Cerebellar nuclear complex (tissue), 1 donor: ENCODE measurements at places on chromosomes 4 and X.

- no peak for DNase-seq
Observed at GRCh38 chr4:110460074-110460746, 15.7 kb upstream of the ENPEP start.

GRCh38 chr4:8821151-8821950 lies 50.3 kb downstream of the HMX1 start:
- DNase-seq = no peak

DNA sequence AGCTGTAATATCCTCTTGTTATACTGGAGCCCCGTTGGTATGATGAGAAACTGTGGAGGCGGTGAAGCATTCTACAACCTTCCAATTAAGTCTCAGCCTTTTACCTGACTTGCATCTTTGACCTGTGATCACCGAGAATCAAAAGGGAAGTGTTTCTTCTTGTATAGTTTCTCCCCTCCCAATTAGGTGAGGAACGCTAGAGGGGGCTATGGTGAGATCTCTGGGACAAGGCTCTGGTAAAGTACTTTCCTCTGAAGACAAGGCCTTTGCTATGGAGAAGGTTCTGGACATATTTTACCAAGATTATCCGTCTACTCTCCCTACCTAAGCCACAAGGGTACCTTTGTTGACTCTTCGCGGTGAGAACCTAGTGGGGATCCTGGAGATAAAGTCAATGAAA lies 111.3 kb downstream of the CBLL2 start:
- DNase-seq = no peak

DNA sequence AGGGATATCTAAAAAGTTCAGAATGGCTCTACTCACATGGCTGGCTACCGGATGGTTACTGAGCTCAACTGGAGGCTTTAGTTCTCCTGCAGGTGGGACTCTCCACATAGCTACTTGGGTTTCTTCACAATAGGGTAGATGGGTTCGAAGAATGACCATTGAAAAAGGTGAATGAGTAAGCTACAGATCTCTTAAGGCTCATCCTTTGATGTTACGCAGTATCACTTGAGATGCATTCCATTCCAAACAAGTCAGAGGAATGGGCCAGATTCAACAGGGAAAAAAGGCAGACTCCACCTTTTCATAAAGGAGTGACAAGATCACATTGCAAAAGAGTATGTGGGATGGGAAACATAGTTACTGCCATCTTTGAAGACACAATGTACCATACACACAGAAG lies 52.6 kb downstream of the DDX53 start:
- no peak for DNase-seq

GRCh38 chr4:38086151-38086848 lies 126.1 kb downstream of the PTTG2 start:
- no peak for DNase-seq

- DNase-seq = no peak
Observed at GRCh38 chr4:16136311-16136710, 52.5 kb upstream of the PROM1 start.

DNA sequence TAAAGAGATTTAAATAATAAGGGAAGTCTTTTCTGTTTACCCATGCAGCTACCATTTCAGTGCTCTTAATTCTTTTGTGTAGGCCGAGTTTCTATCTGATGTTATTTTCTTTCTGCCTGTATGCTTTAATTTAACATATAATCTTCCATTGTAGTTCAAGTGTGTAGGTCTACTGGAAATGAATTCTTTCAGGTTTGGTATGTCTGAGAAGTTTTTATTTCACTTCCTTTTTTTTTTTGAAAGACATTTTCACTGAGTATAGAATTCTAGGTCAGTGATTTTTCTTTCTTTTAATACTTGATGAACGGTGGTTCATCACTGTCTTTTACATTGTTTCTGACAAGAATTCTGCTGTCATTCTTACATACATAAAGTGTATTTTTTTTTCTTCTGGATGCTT lies 42.1 kb downstream of the VAMP7 start:
- DNase-seq = no peak

GRCh38 chrX:139204898-139205667 lies 325.5 kb upstream of the F9 start:
- DNase-seq = no peak

- no peak for DNase-seq
Observed at GRCh38 chrX:111322231-111322855, 52.1 kb upstream of the CAPN6 start.

GRCh38 chr4:61532336-61533000 lies 332.3 kb downstream of the ADGRL3 start:
- DNase-seq = no peak

DNA sequence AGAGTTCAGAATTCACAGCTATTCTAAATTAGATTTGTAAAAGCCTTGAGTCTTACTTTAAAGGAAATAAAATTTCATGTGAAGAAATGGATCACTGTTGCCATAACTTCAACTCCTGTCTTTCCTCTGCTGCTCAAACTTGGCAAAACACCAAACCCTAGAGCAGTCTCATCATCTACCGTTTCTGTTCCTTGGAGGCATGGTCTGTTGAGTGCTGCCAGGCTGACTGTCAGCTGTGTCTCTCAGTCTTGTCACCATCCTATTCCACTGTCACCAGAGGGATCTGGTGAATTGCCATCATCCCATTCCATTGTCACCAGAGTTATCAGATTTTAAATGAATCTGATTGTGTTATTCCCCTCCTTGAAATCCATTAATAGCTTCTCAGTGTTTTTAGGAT lies 55.6 kb downstream of the STIM2 start:
- no peak for DNase-seq

DNA sequence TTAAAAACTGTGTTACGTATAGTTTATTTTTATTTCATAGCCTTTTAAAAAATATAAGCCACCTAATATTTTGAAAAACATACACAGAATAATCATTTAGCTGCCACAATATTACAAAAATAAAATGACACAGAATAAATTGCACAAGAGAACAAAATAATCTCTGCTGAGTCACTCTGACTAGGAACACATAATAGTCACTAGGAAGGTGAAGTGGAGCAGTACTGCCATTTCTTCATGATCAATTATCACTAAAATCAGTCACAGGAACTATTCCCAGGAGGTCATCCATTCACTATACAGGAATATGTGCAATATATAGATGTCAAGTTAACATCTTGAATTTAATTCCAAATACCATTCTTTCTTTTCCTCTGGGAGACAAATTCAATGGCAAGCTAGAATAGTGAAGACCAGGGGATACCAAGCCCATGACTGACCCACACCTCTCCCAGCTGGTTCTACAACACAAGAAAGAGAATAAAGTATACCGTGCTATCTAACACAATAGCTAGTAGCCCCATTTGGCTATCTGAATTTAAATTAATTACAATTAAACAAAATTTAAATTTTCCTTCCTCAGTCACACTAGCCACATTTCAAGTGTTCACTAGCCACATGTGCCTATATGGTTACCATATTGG lies 5.9 kb downstream of the SMIM43 start:
- DNase-seq = no peak

GRCh38 chr4:30028826-30029225 lies 691.3 kb upstream of the PCDH7 start:
- no peak for DNase-seq

DNA sequence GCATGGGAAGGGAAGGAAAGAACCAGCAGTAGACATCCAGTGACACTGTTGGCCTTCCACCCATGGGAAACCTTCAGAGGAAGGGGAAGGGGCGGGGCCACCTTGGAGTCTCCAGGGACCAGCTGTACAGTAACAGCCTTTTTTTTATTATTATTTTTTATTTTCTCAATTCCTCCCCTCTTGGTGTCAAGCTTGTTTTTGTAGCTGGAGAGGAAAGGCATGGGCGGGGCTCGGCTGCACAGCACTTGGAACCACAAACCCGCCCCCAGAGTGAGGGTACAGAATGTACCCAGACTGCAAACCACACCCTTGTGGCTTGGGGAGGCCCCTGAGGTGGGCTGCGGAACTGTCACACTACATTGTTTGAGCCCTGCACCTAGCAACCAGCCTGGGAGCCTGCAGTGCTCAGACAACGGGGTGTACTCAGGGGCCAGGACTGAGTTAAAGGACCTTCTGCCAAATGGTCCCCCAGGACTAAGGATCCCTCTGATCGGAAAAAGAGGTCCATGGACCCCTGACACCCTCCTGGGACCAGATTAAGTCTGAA lies 45.7 kb downstream of the PRPS1 start:
- DNase-seq = no peak

DNA sequence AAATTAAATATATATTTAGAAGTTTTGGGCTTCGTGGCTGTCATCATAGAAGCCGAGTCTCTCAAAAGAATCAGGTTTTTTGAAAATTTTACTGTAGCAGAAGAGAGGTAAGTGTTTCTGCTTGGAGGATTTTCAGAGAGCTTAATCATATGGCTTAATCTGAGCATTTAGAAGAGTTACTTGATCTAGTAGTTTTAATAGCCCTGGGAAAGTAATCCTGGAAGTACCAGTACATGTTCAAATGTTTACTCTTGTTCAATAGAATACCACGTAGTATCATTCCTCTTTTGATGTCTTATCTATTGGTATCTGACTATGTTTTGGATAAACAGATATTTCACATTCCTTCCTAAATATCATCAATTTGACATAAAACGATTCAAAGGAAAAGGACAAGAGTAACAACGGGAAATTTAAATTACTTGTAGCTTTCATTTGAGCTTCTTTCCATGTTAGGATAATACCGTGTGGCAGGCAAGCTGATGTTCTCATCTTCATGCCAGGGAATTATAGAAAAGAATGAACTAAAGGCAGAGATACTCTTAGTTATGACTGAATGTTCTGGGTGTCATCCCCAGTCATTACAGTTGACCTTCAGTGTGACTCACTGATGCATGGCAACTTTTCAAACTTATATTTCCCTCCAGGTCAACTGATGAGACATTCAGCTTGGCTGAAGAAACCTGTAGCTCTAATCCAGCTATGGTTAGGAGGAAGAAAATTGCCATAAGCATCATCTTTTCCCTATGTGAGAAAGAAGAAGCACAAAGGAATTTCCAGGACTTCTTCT lies 89.8 kb downstream of the FNIP2 start:
- no peak for DNase-seq

DNA sequence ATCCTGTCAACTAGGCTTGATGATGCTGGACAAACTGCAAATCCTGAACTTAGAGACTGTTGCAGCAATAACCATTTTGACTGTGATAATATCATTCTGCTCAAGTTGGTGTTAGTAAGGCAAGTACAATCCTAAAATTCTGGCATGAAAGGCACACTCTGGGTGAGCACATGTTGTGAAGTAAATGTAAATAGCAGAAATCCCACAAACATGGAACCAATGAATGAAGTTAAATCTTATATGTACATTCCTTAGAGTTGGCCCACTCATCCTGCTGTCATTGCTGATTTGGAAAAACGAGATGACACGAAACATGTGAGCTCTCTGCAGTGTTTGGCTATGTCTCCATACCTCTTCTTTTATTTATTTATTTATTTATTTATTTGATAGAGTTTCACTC lies 21.0 kb downstream of the RBM47 start:
- no peak for DNase-seq

GRCh38 chrX:16992951-16993350 lies 46.5 kb downstream of the REPS2 start:
- DNase-seq = no peak

GRCh38 chr4:115278830-115279229 lies 165.4 kb upstream of the NDST4 start:
- DNase-seq = no peak

GRCh38 chrX:39630344-39630743 lies 467.4 kb downstream of the BCOR start:
- no peak for DNase-seq

DNA sequence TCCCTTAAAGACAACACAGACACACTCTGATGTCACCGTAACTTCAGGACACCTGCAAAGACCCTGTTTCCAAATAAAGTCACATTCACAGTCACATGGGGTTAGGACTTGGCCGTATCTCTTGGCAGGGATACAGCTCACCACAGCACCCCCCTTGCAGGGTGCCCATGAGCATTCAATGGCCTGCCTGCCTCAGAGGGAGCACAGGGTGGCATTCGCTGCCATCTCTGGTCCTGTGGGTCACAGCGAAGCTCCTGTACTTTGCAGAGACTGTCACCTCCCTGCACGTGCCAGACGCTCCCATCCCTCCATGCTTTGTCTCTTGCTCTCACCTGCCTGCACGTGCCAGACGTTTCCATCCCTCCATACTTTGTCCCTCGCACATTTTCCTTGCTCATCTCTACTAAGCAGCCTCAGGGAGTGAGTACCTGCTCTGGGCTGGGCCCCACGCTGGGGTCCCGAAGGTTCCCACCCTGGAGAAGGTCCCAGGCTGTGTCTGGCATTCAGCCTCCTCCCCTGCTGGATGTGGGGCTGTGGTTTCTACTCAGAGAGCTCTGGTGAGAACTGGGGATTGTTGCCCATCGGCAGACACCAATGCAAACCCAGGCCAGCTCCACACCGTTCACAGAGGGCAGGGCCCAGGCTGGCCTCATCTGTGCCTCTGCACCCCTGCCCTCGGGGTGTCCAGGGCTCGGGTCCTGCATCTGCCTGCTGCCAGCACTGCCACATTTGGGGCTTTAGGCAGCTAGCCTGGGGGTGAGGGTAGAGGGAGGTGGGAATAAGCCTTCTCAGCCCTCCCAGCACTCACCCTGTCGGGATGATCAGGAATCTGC lies 15.8 kb downstream of the HTRA3 start:
- no peak for DNase-seq

- no peak for DNase-seq
Observed at GRCh38 chr4:169158046-169158445, 112.7 kb downstream of the SH3RF1 start.

DNA sequence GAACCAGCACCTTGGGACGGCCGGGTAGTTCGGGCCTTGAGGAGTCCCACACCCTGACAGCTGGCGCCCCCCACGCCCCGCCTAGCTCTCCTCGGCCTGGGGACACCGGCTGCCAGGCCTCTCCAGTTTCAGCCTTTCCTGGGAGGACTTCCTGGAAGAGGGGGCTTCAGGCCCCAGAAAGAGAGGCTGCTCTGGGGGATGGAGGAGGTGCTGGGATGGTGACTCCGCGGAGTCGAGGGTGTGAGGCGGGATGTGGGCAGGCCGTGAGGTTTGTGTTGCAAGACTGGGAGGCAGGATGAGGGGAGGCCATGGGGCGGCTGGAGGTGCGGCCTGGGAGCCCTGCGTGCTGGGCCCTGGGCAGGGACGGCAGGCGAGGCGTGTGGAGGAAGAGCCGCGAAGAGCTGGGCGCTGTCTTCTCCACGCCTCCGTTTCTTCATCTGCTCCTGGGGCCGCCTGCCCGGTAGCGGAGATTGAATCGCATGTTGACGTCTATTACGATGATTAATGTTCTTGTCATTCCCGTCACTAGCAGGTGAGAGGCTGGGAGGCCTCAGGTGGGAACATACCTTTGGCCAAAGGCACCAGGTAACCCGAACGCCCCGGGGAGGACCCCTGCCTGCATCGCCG lies 918 bp upstream of the FGFRL1 start:
- DNase-seq = no peak

- no peak for DNase-seq
Observed at GRCh38 chr4:173273941-173274340, 60.2 kb downstream of the HMGB2 start.
